Breast epithelium (tissue), 4 donors: ENCODE measurements at places on chromosomes 2 and 18. TPM values are rescaled to one million over a fixed set of nuclear protein-coding genes. Genes with fewer than 3 reads are reported as not detected.

EFR3B gene
- 0.16 TPM for total RNA-seq

PCARE gene
- not detected for total RNA-seq

- no peak for DNase-seq
These were observed 6.4 kb downstream of the ASPRV1 start for GRCh38 chr2:69955029-69955428.

- no peak for DNase-seq
These were observed 330.4 kb downstream of the LPIN1 start for GRCh38 chr2:12076810-12077209.

GRCh38 chr2:102304268-102304667 lies 7.1 kb upstream of the IL1RL1 start:
- DNase-seq = no peak

GRCh38 chr2:175282300-175282699 lies 100.8 kb upstream of the ATP5MC3 start:
- DNase-seq = no peak

DNA sequence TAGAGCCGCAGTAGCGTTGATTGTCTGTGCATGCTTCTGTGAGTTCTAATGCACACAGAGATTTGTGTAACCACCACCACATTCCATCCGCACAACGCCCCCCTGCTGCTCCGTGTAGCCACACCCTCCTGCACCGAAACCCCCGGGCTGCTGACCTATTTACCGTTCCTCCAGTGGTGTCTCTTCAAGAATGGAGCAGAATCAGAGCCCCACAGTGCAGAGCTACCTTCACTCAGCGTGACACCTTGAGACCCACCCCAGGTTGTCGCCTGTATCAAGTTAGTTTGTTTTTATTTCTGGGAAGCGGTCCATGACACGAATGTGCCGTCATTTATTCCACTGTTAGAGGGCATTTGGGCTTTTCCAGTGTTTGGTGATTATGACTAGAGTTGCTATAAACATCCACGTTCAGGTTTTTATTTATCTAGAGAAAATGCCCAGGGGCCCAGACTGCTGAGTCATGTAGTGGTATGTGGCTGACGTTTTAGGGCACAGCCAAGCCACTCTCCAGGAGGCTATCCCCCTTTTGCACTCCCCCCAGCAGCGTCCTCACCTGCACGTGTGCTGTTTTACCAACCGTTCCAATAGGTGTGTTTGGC lies 266.8 kb downstream of the NDUFA10 start:
- DNase-seq = peak; percentile 25
